ENCODE measurements at places on chromosomes 2 and 18.

GRCh38 chr2:127106457-127106990 is 430 bp downstream of the BIN1 start:
- peaks cover 37% of the 10 kb centered on the region for H3K27me3 ChIP-seq
- H3K36me3 ChIP-seq: no peaks in the 10 kb centered on the region
- peaks cover 4% of the 10 kb centered on the region for H3K4me1 ChIP-seq
- H3K27ac ChIP-seq: no peak overlapping the region
- peak overlapping the region; percentile 68 for H3K4me3 ChIP-seq

DNA sequence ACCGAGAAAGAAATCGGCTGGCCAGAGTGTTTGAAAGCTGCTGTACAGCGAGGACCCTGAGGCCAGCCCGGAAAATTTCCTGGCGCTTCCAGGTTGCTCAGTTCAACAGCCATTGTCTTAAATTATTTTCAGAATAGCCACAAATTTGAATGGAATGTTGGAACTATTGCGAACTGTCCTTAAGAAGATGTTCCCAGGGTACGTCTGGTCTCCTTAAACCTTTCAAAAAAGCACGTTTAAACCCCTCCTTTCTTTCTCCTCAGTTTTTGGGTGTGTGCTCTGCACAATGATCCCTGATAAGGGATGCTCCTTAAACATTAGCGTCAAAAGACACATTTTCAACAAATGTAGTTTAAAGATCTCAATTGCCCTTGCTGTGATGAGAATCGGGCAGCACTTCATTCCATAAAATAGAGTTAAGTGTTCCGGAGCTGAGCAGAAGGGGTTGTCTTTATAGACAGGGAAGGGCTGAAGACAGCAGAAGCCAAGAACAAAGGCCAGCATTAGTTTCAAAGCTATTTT is 14.5 kb upstream of the LPIN2 start:
- H3K27ac ChIP-seq: no peak overlapping the region
- no peaks in the 10 kb centered on the region for H3K4me1 ChIP-seq
- H3K36me3 ChIP-seq: no peaks in the 10 kb centered on the region
- no peaks in the 10 kb centered on the region for H3K27me3 ChIP-seq

DNA sequence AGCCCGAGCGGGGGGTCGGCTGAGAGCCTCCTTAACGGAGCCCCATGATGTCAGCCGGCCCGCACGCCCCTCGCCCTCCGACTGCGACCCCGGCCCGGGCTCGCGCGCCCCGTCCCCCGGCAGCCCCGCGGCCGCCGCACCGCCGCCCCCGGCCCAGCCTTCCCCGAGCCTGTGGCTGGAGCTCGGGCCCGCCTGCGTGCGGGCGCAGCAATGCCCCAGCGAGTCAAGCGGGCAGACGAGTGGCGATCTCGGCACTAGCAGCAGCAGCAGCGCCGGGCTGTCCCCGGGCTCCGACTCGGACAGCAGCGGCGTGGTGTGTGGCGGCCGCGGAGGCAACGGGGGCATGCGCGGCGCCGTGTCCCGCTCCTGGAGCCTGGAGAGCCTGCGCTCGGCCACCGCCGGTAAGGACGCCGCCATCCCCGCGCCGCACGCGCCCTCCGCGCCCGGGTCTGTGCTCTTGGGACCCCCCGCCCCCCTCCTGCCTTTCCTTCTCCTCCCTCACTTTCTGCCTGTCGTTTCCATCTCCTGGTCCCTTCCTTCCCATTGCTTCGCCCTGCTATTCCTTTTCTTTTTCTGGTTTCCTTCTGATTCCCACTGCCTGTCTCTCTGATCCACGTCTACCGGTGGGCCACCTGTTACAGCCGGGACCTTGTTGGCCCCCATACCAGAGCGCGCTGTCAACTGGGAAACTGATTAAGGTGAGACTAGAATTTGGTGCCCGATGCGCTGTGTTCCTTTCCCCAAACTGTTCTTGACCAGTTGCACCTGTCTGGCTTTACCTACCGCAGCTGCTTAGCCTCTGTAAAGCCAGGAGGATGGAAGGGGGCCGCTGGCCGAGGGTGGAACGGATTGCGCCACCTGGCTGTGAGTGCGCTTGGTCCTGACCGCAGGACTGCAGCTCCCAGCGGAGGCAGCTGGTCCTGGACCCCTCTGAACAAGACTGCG is 127.4 kb downstream of the ARHGEF4 start:
- DNase-seq: no peak
- H3K36me3 ChIP-seq: no peaks in the 10 kb centered on the region
- peaks cover 7% of the 10 kb centered on the region for H3K4me1 ChIP-seq
- H3K27ac ChIP-seq: no peak overlapping the region
- no peak overlapping the region for H3K4me3 ChIP-seq

GRCh38 chr2:165295643-165296042 is 56.4 kb downstream of the SCN2A start:
- no peak overlapping the region for H3K4me3 ChIP-seq
- no peak for DNase-seq
- H3K36me3 ChIP-seq: no peaks in the 10 kb centered on the region
- H3K27me3 ChIP-seq: peaks cover 7% of the 10 kb centered on the region
- H3K27ac ChIP-seq: no peak overlapping the region

- H3K4me3 ChIP-seq: no peak overlapping the region
- DNase-seq: no peak
- H3K27ac ChIP-seq: no peak overlapping the region
- H3K4me1 ChIP-seq: peaks cover 60% of the 10 kb centered on the region
- H3K27me3 ChIP-seq: no peaks in the 10 kb centered on the region
Measured at GRCh38 chr2:30254685-30255001, 23.3 kb downstream of the LBH start.

GRCh38 chr2:31239593-31240177 is 5.7 kb downstream of the EHD3 start:
- H3K4me1 ChIP-seq: no peaks in the 10 kb centered on the region
- DNase-seq: no peak
- no peaks in the 10 kb centered on the region for H3K27me3 ChIP-seq
- H3K36me3 ChIP-seq: no peaks in the 10 kb centered on the region

DNA sequence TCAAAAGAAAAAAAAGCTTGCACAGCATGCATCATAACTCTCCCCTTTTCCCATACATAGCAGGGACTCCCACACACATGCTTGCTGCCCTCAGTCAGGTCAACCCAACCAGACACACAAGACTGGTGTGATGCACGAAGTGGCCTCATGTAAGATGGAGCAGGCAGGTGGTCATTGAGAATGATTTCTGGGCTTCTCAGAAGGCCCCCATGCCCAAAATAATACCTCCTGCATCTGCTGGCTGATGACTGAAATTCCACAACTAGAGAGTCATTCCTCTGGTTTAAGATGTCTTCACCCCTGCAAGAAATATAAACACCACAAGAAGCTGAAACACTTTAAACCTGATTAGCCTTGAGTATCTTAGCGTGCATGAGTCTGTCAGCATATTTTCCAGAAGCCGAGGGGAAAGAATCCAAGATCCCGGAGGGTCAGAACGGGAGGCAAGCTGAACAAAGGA is 131.1 kb downstream of the AFF3 start:
- no peaks in the 10 kb centered on the region for H3K36me3 ChIP-seq
- H3K27ac ChIP-seq: no peak overlapping the region
- no peaks in the 10 kb centered on the region for H3K4me1 ChIP-seq
- H3K4me3 ChIP-seq: no peak overlapping the region

All from activated T-helper 2 cell treated with anti-CD3 and anti-CD28 coated beads, Interferon-gamma antibody, Interleukin-2, Interleukin-4, amounts not matched to agents 10 μg/mL and 5 μg/mL and 100 μg/mL, durations not matched to agents 14 hours and 24 hours and 36 hours (primary cell).